ENCODE measurements at places on chromosomes 7 and 10. TPM values are rescaled to one million over a fixed set of nuclear protein-coding genes. Genes with fewer than 3 reads are reported as not detected.

Gene HOXA6
- total RNA-seq: not detected

DNA sequence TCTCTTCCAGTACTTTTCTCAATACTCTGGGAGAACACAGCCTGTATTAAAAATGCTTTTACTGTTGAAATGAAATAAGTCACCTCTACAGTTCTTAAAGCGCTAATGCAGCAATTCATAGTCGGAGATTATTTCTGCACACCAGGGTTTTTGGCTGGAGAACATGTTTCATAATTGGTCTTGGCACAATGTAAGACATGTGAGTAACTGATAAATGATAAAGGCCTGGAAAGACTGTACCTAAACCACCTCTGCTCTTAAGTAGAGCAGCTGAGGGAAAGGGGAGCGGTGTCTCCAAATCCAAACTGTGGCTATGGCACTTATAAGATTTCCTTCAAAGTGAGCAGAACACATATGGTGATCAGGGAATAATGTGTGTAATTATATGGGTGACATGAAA is 390.3 kb upstream of the MBL2 start:
- H3K4me1 ChIP-seq: peaks cover 7% of the 10 kb centered on the region
- no peaks in the 10 kb centered on the region for H3K36me3 ChIP-seq
- H3K27ac ChIP-seq: no peak overlapping the region
- no peak for DNase-seq
- H3K27me3 ChIP-seq: no peaks in the 10 kb centered on the region

GRCh38 chr7:61576-62360 is 130.6 kb upstream of the FAM20C start:
- no peak overlapping the region for H3K4me3 ChIP-seq
- DNase-seq: peak; percentile 44
- H3K4me1 ChIP-seq: no peaks in the 10 kb centered on the region
- H3K27me3 ChIP-seq: no peaks in the 10 kb centered on the region
- no peak overlapping the region for H3K27ac ChIP-seq
- H3K36me3 ChIP-seq: no peaks in the 10 kb centered on the region

DNA sequence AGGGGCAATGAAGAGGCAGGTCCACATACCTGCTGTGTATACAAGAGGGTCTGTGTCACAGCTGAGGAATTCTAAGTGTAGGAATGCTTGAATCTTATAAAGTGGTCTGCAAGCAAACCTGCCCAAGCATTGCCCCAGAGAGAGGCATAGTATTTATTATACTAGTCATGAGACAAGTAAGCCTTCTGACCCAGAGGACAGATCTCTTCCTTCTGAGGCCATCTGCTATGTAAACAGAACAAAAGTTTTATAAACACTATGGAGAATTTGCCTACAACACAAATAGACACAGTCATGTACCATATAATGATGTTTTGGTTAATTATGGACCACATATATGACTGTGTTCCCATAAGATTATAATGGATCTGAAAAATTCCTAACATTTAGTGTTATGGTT is 388.2 kb downstream of the NEBL start:
- no peaks in the 10 kb centered on the region for H3K36me3 ChIP-seq
- H3K4me3 ChIP-seq: no peak overlapping the region
- no peak for DNase-seq
- no peak overlapping the region for H3K27ac ChIP-seq
- H3K27me3 ChIP-seq: no peaks in the 10 kb centered on the region
- H3K4me1 ChIP-seq: no peaks in the 10 kb centered on the region

Gene ADRA2A
- 0.99 TPM for total RNA-seq

GRCh38 chr10:101902820-101903145 is 59.2 kb upstream of the KCNIP2 start:
- H3K27ac ChIP-seq: no peak overlapping the region
- no peaks in the 10 kb centered on the region for H3K4me1 ChIP-seq
- no peaks in the 10 kb centered on the region for H3K36me3 ChIP-seq
- DNase-seq: no peak
- no peak overlapping the region for H3K4me3 ChIP-seq

Gene ATAD1
- total RNA-seq: 21.6 TPM

Gene C10orf67
- not detected for total RNA-seq

DNA sequence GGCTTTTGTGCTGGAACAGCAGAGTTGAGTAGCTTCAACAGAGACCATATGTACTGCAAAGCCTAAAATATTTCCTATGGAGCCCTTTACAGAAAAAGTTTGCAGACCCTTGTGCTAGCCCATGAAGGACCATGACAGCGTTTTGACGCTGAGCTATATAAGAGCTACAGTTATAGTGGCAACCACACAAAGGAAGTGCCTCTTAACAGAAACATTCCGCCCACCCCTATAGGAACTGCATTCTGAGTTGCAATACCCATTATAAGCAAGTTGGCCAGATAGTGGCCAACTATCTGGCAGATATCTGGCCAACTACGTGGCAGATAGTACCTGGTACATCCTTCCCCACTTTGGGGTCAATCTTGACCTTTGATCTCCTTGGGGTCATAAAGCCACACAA is 47.5 kb upstream of the DMBT1 start:
- no peaks in the 10 kb centered on the region for H3K4me1 ChIP-seq
- no peak for DNase-seq
- no peak overlapping the region for H3K27ac ChIP-seq
- H3K27me3 ChIP-seq: no peaks in the 10 kb centered on the region
- H3K36me3 ChIP-seq: peaks cover 8% of the 10 kb centered on the region

Gene SFTPA1
- not detected for total RNA-seq

- no peaks in the 10 kb centered on the region for H3K36me3 ChIP-seq
- no peaks in the 10 kb centered on the region for H3K4me1 ChIP-seq
- no peak overlapping the region for H3K27ac ChIP-seq
Observed at GRCh38 chr10:8023851-8024250, 30.6 kb upstream of the GATA3 start.

- no peaks in the 10 kb centered on the region for H3K36me3 ChIP-seq
- no peak overlapping the region for H3K4me3 ChIP-seq
- no peaks in the 10 kb centered on the region for H3K4me1 ChIP-seq
- H3K27ac ChIP-seq: no peak overlapping the region
Observed at GRCh38 chr7:41992881-41993867, 243.8 kb downstream of the GLI3 start.

Gene CYCS
- total RNA-seq: 57.1 TPM

GRCh38 chr7:67438198-67438882 is 441.7 kb downstream of the TYW1 start:
- no peaks in the 10 kb centered on the region for H3K4me1 ChIP-seq
- H3K36me3 ChIP-seq: no peaks in the 10 kb centered on the region
- H3K27ac ChIP-seq: no peak overlapping the region
- no peak overlapping the region for H3K4me3 ChIP-seq
- no peaks in the 10 kb centered on the region for H3K27me3 ChIP-seq
- DNase-seq: no peak

- no peak overlapping the region for H3K27ac ChIP-seq
- H3K27me3 ChIP-seq: no peaks in the 10 kb centered on the region
- H3K4me3 ChIP-seq: no peak overlapping the region
- DNase-seq: no peak
Observed at GRCh38 chr10:17779784-17780183, 27.8 kb downstream of the TMEM236 start.

All from right lobe of liver (tissue), 6 donors.